ENCODE measurements at places on chromosomes 13 and 19. TPM values are rescaled to one million over a fixed set of nuclear protein-coding genes. Genes with fewer than 3 reads are reported as not detected.

The FRY gene
- 28.1 TPM for total RNA-seq

The FCAR gene
- 11.2 TPM for total RNA-seq

The UBL3 gene
- total RNA-seq, result 25.1 TPM

The SMIM17 gene
- total RNA-seq, result 0.48 TPM

The NKG7 gene
- 2.6 TPM for total RNA-seq

The SLC1A6 gene
- total RNA-seq, result not detected

- no peak for DNase-seq
Measured at GRCh38 chr13:27833206-27833605, 40.9 kb downstream of the GSX1 start.

DNA sequence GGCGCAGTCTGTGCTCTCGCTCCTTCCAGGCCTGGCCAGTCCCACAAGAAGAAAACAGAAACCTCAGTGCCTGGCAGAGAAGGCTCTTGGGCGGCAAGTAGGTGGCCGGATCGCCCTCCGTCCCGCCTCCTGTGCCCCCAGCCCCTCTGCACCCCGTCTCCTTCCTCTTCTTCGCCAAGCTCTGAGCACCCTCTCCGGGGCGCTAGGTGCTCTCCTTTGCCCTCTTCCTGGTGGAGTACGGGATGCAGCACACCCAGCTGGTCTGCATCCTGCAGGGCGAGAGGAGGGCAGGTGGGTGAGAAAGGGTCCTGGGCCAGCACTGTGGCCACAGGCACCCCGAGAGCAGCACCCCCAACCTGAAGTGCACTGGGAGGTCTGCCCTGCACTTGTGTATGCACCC is 17.3 kb downstream of the C13orf46 start:
- no peak for DNase-seq

DNA sequence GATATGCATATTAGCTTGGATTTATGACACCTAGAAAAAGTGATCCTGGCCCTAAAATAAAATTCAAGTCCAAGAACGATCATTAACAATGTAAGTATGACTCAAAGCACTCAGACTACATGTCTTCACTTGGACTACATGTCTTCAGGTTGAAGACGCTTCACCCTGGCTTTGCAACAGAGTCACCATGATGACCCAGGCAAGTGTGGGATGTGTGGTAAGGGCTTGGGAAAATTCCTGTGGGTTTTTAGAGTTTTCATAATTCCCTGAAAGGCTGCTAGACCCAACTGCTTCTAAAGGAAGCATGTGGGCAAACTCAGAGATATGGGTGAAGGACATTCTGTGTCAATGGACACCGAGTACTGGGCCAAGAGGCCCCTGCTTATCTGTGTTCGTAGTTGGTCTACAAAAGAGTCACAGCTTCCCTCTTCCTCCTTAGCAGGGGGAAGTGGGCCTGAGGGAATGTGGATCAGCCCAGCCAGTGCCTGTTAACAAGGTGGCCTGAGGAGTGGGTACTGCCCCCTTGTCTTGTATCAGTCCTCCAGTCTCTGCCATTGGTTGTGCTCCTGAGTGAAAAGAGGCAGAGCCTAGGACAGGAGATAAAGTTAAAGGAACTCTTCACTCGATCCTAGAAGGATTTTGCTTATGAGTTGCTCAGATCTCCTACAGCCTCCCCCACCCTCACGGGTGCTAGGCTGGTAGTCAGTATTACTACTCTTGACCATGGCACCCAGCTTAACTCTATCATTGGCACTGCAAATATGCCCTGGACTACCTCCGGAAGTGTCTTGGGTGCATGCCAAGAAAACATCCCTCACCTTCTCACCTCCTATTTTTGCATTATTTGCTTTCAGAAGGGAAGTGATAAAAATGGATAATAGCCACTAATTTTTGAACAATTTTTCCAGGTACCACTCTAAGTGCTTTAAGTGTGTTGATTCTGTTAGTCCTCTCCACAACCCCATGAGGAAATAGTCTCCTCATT is 406.3 kb downstream of the COG6 start:
- no peak for DNase-seq

DNA sequence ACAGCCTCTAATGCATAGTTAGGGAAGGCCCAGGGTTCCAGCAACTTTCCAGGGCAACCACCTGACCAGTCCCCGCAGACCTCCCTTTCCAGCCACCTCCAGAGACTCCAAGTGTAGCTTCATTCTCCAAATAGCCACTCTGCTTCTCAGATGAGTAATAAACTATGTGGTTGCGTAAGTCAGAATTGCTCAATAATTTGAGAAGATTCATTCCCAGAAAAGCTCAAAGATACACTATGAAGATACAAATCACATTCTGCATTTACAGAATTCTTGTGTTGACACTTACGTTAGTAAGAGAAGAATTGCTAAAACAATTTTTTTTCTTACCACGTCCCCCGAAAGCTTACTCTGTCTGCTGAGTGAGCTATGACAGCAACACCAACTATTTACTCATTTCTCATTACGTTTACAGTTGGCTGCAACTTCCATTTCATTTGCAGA is 8.2 kb upstream of the LATS2 start:
- no peak for DNase-seq

- no peak for DNase-seq
Measured at GRCh38 chr13:99133230-99133629, 67.4 kb upstream of the UBAC2 start.

DNA sequence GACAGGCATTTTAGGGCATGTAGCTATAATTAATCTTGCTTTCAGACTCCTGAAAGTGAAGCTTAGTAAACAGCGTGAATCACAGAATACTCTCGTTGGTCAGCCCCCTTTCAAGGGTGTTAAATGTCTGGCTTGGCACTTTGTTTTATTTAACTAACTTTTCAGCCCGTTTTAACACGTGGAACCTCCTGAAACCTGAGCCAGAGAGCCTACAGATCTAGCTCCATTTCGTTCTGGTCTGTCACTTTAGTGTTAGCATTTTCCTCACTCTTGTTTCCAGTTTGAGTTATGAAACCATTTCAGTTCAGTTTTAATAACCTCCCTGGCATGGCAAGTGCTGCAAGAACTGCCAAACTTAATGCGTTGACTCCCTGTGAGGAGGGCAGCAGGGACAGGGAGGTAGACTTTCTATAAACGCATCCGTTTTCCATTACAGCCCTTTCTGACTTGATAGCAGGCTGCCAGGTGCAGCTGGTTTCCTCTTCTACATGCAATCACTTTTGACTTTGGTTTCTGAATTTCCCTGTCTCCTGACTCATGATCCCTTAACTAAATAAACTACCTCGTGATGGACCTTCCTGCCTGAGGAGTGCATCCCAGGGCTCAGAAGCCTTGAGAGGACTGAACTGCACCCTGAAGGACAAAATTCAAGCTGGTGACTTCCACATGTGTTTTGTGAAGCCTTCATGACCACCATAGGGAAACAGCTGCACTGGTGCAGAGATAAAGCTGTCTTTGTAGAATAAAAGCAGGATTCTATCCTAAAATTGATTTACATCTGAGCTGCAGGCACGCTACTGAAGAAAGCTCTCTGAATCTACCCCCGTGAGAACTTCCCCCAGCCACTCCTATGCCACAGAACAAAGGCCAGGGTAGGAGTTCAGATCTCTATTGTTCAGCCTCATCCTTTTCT is 192.6 kb downstream of the DLEU7 start:
- no peak for DNase-seq

Data from omental fat pad (tissue), 4 donors.